Left colon (tissue), 2 donors: ENCODE measurements at places on chromosomes 1 and 21. TPM values are rescaled to one million over a fixed set of nuclear protein-coding genes. Genes with fewer than 3 reads are reported as not detected.

- no peak for DNase-seq
Measured at GRCh38 chr21:16580661-16581060, 850.9 kb downstream of the USP25 start.

GRCh38 chr1:68198752-68199151 is 33.6 kb downstream of the WLS start:
- no peak for DNase-seq

- no peak for DNase-seq
Measured at GRCh38 chr1:166915042-166915441, 39.0 kb upstream of the TADA1 start.

The SRRM1 gene
- total RNA-seq, result 106 TPM
